Activated T-helper 1 cell treated with Interleukin-2 at 50 U/mL for 16 hours (primary cell): ENCODE measurements at places on chromosomes 11 and 22.

DNA sequence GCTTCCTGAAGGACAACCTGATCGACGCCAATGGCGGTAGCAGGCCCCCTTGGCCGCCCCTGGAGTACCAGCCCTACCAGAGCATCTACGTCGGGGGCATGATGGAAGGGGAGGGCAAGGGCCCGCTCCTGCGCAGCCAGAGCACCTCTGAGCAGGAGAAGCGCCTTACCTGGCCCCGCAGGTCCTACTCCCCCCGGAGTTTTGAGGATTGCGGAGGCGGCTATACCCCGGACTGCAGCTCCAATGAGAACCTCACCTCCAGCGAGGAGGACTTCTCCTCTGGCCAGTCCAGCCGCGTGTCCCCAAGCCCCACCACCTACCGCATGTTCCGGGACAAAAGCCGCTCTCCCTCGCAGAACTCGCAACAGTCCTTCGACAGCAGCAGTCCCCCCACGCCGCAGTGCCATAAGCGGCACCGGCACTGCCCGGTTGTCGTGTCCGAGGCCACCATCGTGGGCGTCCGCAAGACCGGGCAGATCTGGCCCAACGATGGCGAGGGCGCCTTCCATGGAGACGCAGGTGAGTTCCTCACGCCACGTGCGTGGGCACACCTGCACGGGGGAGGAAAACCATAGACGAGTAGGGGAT lies 1.5 kb downstream of the BCR start:
- no peak for DNase-seq

- DNase-seq: no peak
These were observed 12.6 kb downstream of the MPST start for GRCh38 chr22:37032134-37032534.

DNA sequence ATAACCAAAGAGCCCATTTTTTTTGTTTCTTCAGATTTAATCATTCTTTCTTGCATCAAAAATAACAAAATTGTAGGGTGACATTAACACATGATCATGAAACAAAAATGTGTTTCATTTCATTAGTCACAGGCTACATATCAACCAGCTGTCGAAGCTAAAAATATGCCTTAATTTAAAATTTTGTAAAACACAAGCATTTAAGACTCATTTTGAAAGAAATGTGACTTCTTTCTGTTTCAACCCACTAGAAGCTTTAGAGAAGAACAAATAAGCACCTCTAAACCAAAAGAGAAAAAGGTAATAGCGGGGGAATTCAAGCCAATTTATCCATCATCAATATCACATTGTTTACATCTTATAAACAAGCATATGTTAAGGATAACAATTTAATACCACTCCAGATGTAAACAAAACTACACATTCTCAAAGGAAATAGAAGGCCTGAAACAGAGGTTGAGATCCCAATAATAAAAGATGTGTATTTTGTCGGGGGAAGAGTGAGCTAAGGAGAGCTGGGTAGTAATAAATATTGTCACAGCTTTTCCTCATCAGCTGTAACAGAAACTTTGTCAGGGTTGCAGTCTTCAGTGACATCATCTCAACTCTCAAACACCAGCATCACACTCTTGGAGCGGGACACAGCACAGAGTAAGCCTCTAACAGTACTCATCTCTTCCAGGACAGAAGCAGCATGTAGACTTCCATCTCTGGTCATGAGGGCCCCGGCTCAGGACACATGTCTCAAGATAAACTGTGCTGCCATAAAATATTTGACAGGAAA lies 42.0 kb downstream of the ALG9 start:
- no peak for DNase-seq

GRCh38 chr11:64777449-64778222 lies 706 bp downstream of the SF1 start:
- peak; percentile 79 for DNase-seq

GRCh38 chr11:27012234-27012921 lies 18.5 kb downstream of the FIBIN start:
- no peak for DNase-seq

- DNase-seq: no peak
These were observed 10.5 kb upstream of the MYEOV start for GRCh38 chr11:69283446-69283845.
